Epithelial cell of proximal tubule (primary cell): ENCODE measurements at places on chromosomes 16 and 17.

DNA sequence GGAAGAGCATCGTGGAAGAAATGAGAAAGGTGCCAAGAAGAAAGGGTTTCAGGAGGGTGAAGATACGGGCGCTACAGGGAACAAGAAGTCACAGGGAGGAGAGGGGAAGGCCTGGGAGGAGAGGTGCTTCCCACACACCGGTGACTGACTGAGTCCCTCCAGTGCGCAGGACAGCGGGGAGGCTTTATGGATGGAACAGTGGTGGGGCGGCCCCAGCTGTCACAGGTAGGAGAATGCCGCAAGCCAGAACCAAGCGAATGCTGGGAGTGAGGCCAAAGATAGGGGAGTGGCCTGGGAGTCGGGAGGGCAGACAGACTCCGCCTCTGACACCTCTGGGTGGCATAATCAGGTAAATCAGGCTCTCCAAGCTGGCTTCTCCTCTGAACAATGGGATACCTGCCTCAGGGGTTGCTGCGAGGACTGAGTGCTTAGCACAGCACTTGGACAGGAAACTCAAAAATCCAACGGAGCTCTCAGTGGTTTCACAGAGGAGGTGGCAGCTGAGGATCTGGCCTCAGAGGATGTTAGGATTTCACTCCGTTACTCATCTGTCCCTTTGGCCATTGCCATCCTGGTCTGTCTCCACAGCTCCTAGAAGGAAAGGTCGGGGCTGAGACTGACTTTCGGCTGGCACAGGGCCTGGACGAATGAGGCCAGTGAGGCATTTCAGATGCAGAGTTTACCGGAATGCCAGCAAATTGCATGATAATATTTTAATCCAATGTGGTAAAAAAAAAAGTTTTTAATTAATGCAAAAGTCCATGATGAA, 717 bp upstream of the CNP start:
- no peak for DNase-seq

- DNase-seq, result no peak
These were observed 3.1 kb upstream of the C17orf58 start for GRCh38 chr17:67999291-67999911.

DNA sequence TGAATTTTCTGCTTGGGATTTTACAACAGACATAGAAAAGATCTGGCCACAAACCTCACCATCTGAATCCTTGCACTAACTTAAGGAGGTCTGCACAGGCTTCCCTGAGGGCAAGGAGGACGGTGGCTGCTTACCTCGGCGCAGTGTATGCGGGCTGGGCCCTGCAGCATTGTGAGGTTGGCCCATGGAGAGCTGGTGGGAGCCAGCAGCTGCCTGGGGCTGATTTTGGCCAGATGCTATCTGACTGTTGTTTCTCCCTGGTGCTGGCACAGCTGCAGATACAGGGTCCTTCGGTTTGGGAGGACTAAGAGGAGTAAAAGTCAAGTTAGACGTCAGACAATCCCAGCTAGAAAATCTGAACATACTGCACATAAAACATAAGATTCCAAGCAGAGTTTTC, 79.8 kb downstream of the ARHGAP17 start:
- no peak for DNase-seq

GRCh38 chr16:16908077-16908476, 529.1 kb downstream of the NPIPA7 start:
- DNase-seq, result no peak

DNA sequence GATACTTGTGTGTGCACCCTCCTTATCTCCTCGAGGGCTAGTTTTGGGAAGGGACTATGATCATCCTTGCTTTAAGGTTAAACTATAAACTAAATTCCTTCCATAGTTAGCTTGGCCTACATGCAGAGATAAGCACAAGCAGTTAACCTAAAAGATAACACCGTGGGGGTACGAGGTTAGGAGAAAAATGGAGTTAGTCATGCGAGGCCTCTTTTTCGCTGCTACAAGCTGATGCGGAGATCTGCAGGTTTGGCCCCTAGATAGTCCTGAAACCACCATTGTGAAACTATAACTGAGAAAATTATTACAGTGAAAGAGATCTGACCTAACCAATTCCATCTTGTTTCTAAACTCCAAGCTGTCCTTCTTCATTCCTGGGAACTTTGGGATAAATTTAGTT, 113.7 kb upstream of the ZKSCAN2 start:
- DNase-seq, result no peak

- peak; percentile 98 for DNase-seq
These were observed 6.0 kb upstream of the RNF213 start for GRCh38 chr17:80254396-80255251.

- no peak for DNase-seq
These were observed 19.3 kb upstream of the ITGA2B start for GRCh38 chr17:44408786-44409185.

DNA sequence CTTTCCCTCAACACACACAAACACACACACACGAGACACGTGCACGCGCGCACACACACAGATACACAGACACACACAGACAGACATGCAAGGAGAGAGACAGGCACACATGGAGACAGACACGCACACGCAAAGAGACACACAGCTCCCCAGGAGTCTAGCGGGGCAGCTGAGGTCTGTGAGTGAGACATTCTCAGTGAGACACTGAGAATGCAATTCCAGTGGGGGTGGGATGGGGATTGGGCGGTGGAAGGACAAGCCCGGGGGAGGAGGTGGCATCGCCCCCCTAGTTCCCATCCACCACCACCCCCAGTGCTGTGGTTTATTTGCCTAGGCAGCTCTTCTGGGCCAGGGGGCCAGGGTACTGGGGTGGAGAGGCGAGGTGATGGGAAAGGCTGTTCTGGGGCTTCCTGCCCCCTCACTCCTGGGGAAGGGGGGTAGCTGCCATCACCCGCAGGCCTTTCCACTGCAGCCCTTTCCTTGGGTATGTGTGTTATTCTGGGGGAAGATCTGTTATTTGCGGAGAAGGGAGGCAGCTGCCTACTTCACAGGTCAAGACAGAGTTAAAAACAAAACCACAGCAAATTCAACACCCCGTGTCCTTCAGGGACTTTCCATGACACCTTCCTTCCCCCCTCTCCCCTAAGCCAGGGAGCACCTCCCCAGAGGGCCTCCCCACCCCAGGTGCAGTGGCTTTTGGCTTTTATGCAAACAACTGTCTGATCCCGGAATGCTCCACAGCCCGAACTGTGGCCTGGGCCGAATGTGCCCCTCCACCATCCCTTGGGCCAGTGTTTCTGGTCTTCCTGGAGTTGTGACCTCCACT, 18.0 kb downstream of the GRB7 start:
- DNase-seq, result no peak

GRCh38 chr17:39737760-39738567, at the start of gene GRB7:
TSS of gene GRB7 (plus strand) at chr17:39737938. CDS start at chr17:39742302, 4,364 bp downstream.
- no peak for DNase-seq

DNA sequence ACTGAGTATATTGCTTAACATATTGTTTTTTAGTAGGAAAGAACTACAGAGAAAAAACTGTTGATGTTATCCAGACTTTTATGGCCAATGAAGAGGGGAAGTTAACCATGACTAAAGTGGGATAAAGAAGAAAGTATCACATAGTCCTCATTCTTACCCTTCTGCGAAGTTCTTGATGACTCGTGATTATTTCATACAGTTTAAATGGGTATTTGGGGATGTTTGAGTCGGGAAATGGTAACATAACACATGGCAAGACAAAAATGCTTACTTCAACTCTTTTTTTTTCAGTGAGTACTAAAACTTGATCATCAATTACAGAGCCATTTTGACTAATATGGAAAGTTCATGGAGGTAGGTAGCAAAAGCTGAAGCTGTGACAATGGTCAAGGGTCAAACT, 4.9 kb downstream of the POLG2 start:
- DNase-seq, result no peak

GRCh38 chr17:40366861-40367518, 2.5 kb upstream of the GJD3 start:
- DNase-seq, result no peak

- DNase-seq, result no peak
These were observed 18.7 kb downstream of the CES4A start for GRCh38 chr16:67006930-67007658.
